ENCODE measurements at places on chromosomes 12 and 14.
A peak's percentile ranks its signal among the peaks of the same experiment; 100 is the strongest.

DNA sequence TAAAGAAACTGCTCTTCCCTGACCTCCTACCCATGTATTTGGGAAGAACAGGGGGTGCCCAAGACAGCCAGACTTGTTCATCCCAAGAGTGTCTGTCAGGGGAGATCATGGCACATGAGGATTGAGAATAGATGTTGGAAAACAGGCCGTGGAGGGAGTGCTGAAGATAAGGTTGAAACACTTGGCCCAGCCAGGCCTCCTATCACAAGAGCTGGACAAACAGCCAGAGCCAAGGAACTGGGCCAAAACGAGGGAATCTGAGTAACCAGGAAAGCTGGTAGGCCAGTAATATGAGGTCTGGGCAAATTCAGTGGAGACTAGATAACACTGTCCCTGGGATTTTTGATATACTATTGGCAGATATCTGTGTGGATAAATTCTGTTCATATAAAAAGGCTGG is 161.7 kb downstream of the TMX1 start:
- no peak for DNase-seq

DNA sequence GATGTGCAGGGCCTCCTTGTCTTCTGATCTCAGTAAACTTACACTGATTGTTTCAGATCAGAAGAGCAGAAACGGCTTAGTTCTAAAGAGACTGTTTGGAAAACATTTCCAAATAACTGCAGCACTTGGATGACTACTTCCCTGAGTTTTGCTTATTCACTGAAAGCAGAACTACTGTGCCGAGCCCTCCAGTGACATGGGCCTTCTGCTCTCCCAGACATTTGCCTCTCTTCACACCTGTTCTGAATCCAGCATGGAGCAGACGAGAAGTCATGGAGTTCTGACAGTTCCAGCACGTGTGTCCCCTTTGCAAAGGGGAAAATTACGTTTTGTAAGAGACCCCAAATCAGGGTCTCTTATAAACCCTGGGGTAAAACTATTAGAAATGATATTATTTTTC is 31.4 kb downstream of the ETNK1 start:
- DNase-seq = no peak

DNA sequence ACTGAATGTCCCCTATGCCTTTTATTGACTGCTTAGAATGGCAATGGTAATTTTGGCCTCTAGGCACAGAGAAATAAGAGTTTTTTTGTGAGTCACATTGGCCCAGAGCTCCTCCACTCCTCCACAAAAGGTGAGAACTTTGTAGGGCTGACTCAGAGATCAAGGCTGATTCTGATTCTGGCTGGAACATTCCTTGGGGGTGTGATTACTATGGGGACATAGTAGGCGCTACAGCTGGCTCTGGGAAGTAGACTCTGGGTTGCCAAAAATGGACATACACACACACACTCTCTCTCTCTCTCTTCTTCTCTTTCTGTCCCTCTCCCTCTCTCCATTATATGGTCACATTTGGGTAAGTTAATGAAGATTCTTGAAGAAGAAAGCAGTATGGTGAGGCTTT is 174.6 kb upstream of the DDHD1 start:
- DNase-seq = peak; percentile 28

DNA sequence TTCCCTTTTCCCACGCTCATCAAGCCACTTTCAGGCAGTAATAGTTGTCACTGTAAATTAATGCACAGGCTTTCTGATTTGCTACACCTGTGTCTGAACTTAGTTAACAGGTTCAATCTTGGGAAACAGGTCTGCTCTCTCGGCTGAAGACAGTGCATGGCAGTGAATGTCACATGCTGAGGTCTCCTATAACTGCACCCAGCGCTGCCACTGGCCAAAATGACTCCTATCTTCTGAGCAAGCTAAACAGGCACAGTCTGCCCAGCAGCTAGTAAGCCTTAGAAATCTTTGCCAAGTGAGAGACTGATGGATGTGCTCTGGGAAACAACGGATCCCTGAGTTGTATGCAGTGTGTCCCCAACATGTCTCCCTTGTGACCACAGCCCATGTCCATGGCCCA is 25.2 kb upstream of the FOXN3 start:
- no peak for DNase-seq

GRCh38 chr12:91172096-91172495 is 10.5 kb downstream of the DCN start:
- no peak for DNase-seq

DNA sequence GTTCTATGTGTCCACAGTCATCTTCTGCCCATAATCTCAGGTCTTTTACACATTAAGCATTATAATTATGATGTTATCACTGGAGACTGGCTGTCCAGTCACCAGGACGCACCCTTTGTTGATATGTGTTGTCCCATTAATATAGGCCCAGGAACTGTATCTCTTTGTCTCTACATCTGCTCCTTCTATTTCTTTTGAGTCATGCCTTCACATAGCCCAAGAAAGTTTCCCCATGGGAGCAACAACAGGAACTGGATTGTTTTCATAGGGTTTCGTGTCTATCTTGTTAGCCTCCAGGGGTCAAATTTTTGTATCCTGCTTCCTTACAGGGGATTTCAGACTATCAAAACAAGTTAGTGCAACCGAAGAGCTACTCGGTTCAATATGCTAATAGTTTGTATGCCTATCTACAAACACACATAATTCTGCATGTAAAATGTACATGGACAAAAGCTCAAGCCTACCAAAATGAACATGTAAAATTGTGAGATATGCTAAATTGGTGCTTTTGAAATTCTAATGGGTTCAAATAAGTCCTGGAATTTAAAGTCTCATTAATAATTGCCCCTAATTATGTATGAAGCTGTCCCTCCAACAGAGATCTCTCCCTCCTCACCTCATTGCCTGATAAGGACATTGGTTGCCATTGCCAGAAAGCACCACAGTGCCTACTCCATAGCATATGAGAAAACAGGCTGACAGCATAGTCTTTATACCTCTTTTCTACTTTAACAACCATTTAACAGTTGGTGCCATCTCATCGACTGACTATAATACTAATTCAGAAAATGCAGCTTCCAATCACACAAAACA is 99.8 kb upstream of the DIO2 start:
- no peak for DNase-seq

DNA sequence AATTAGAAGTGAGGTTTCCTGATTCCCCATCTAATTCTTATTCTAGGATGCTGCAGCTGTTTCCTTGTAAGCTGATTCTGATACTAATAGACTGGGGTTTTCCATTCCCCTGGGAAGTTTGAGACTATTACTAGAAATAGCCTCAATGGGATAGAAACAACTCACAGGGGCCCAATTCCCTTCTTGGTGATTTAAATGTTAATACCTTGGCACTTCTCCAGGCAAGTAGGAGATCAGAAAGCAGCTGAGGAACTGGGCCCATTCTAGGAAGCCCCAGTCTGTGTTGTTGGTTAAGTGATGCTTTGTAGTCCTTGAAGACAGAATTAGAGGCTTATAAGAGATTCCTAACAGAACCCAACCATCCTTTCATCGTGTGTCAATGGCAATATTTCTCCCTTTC is 407.0 kb upstream of the SEL1L start:
- DNase-seq = no peak

DNA sequence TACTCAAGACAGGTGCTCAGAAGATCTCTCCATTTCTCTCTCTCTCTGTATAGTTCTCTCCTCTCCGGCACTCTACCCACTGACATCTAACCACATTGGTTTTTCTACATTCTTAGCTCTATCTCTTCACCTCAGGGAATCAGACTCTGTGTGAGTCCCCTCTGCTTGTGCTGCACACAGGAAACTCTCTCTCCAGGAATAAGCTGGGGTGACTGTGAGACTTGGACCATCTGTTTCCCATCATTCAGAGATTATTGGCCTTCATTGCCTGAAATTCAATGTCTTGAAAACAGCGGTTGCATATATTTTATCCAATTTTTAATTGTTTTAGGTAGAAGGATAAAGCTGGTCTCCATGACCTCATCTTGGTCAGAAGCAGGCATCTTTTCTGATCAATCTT is 105.0 kb downstream of the SLC35F4 start:
- no peak for DNase-seq

- no peak for DNase-seq
These were observed 42.8 kb downstream of the NOC4L start for GRCh38 chr12:132186857-132187620.

- DNase-seq = no peak
These were observed 272.9 kb downstream of the EGLN3 start for GRCh38 chr14:33678005-33678404.

DNA sequence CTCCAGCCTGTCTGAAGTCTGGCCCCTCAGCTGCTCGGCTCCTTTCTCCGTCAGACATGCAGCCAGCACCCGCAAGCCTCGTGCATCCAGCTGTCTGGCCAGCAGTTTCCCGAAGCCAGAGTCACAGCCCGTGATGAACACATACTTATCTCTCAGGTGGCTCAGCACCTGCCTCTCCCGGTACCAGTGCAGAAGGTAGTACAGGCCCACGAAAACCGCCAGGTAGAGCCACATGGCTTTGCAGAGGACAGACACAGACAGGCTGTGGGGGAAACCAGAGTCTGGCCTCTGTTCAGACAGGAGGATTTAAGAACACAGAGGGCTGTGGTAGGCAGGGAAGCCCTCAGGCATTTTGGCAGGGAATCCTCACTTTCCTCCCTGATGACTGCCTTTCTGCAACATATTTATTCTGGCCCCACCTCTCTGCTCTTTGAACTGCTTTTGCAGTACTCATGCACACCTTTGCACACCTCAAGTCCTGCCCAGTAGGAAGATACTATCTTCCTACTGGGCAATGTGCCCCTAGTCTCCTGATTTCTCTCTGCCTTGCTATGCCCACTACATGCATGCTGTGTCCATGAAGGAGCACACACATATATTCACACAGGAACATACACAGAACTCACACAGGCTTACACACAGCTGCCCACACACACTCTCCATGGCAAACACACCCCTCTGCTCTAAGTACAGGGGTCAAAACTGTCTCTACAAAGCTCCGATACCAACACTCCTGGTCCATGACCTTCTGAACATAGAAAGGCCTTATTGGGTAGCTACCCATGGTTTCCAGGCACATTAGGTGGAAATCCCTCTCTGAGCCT is at the start of gene RDH16:
RDH16 (minus strand) TSS at position 380 of the 824 bp plus-strand sequence; CDS start at position 234, 146 bp downstream.
- no peak for DNase-seq

GRCh38 chr14:36105401-36105800 is 71.1 kb downstream of the PTCSC3 start:
- no peak for DNase-seq

DNA sequence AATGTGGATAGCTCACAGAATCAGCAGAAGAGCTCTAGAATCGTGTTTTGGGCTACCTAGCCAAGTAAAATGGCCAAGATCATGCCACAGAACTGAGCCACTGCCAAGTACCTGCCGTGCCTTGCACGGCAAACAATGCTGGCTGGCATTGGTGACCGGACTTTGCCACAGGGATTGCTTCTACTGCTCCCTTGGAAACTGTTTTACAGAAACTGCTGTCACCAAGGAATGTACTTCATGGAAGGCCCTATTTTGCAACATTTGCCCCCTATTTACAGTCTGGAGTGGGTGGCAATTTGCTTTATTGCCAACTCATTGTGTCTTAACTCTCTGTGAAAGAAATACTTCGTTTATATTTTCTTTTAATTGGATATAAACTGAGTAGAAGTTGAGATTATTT is 49.0 kb downstream of the BORCS5 start:
- peak; percentile 55 for DNase-seq

All from head of caudate nucleus (tissue), 42 donors.